Activated naive CD4-positive, alpha-beta T cell treated with anti-CD3 and anti-CD28 coated beads, Interleukin-2, amount 50 U/mL, for 16 hours (primary cell): ENCODE measurements at places on chromosomes 2 and 18.
A peak's percentile ranks its signal among the peaks of the same experiment; 100 is the strongest.

DNA sequence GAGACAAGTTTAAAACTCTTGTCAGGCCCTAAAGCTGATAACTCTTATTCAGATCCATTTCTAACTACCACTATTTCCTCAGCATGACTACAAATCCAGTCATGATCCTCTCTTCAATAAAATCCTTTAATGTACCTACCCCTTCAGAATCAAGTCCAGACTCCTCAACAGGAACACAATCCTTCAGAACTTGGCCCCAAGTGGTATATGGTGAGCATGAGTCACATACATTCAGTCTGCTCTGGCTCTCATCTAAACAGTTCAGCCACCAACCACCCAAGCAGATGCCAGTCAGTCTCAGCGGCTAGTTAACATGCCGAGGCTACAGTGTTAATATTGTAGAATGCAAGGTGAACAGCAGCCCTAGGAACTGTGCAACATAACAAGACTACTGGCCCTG lies 9.7 kb downstream of the LMAN2L start:
- DNase-seq, result no peak

DNA sequence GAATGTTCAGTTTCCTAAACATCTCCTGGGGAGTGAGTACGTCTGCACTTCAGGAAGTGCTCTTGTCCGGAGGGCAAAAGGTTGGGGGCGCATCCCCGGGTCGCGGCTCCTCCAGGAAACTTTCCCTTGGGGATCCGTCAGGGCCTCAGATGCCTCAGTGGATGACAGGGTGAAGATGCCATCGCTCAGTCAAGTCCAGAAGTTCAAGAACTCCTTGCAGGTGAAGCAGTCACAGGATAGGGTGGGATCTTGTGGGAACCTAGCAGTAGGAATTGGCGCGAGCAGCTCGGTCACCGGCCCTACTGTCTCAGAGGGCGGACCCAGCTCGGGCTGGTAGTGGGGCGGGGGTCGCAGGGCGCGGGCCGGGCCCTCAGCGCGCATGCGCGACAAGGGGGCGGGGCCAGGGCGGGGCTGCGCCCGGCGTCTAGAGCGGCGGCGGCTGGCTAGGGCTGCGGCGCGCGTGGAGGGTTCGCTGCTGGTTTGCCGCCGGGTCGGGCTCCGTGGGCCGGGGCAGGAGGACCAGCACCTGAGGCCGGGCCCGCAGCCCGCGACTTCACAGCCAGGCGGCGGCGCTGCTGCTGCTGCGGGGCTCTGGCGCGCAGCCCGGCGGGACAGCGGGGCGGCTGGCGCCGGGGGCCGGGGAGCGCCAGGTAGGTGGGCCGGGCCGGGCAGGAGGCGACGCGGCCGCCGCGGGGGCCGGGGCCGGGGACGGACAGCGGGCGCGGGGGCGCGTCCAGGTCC lies at the start of gene INPP4A:
Gene INPP4A, plus strand, starts transcription at position 423 of the 741 bp plus-strand sequence. CDS start 75,191 bp downstream, outside the sequence.
- peak; percentile 83 for DNase-seq

GRCh38 chr18:34117319-34117718 lies 107.4 kb downstream of the NOL4 start:
- no peak for DNase-seq

- no peak for DNase-seq
Observed at GRCh38 chr2:137255990-137256389, 490.6 kb downstream of the THSD7B start.

- no peak for DNase-seq
Observed at GRCh38 chr18:48866028-48866733, 84.6 kb downstream of the SMAD7 start.

DNA sequence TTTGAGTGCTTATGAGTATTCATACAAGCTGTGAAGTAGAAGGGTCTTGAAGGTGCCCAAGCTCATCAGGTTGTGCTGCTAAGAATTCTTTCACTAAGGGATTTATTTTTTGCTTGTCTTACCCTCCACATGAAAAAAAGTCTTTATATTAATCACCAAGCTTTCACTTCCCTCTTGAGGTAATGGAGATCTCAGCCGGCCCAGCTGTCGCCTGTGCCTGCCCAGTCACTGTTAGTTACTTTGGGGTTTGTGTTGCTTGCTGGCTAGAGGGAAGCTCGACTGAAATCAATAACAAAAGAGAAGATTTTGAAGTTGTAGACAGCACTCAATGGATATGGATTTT lies 21.9 kb downstream of the MC2R start:
- no peak for DNase-seq

DNA sequence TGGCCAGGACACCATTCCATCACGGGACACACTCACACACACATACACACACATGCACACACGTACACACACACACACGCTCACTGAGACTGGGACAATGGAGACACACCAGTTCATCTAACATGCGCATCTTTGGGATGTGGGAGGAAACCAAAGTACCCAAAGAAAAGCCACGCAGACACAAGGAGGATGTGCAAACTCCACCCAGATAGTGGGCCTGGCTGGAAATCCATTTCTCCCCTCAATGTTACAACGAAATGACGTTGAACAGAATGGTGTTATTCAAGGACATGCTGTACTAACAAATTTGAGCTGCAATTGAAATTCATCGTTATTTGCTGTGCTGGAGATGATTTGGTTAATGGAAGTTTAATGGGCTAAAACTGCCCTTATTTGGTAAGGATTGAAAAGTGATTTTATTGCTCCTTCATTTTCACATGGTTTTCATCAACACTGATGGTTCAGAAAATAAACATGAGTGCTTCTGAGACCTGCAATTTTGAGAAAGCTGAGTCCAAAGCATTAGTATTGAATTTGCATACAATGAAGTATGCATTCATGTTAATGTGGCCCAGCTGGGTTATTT lies 110.0 kb downstream of the KCNE4 start:
- no peak for DNase-seq

GRCh38 chr2:174678395-174678794 lies 80.8 kb upstream of the WIPF1 start:
- DNase-seq, result no peak

DNA sequence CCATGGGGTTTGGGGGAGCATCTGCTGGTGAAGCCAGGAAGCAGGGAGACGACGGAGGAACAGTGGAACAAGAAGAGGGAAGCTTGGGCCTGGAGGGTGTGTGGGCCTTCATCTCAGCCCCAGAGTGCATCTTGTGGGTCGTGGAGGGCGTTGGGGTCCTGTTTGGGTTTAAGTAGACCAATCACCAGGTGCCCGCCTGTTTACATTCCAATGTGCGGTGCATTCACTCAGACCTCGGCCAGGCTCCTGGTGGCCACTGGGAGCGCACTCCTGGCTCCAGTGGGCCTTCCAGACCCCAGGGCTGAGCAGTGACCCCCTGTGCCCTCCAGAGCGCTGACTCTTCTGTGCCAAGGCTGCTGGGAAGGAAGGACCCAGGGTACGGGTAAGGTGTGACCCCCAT lies 293.7 kb downstream of the NDUFA10 start:
- DNase-seq, result no peak

DNA sequence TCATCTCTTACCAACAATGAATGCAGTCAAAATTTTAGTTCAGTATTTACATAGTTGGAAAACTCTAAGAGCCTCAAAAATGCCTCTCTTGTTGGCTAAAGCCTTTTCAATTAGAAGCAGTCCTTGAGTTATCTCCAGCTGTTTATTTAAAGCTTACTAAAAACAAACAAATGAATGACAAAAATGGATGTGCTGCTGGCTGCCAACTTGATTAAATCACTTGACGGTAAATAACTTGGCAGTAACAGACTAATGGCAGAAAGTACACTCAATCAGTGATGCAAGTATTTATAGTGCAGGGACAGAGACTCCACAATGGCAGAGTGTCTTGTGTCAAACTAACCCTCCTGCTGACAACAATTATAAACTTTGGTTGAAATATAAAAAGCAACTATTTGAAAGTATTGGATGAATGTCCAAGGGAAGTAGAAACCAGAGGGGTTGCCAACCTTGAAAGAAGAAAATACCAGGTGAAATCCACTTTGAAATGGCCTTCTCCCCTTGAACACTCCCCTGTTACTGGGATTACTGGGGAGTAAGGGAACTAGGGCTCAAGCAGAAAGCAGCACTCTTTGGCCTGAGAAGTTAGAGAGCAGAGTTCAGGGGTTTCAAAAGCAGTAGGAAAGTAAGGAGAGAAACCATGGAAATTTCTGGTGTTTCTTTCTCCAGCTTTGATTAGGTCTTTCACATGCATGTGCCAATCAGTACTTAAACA lies 245.2 kb upstream of the SPHKAP start:
- DNase-seq, result no peak

DNA sequence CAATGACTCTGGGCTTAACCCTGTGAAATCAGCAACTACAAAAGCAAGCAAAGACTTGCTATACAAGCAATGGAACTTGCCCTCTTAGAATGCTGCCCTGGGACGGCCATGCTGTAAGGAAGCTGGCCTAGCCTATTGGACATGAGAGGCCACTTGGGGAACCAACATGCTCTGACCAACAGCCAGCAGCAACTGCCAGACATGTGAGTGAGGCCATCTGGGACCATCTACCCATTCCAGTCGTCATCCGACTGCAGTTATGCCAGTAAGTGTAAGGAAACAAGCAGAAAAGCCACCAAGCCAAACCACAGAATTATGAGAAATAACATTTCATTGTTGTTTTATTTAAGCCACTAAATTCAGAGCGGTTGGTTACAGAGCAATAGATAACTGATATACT lies 40.9 kb downstream of the CLASP1 start:
- DNase-seq, result no peak

- no peak for DNase-seq
Observed at GRCh38 chr2:120014226-120014980, 1.5 kb downstream of the EPB41L5 start.

DNA sequence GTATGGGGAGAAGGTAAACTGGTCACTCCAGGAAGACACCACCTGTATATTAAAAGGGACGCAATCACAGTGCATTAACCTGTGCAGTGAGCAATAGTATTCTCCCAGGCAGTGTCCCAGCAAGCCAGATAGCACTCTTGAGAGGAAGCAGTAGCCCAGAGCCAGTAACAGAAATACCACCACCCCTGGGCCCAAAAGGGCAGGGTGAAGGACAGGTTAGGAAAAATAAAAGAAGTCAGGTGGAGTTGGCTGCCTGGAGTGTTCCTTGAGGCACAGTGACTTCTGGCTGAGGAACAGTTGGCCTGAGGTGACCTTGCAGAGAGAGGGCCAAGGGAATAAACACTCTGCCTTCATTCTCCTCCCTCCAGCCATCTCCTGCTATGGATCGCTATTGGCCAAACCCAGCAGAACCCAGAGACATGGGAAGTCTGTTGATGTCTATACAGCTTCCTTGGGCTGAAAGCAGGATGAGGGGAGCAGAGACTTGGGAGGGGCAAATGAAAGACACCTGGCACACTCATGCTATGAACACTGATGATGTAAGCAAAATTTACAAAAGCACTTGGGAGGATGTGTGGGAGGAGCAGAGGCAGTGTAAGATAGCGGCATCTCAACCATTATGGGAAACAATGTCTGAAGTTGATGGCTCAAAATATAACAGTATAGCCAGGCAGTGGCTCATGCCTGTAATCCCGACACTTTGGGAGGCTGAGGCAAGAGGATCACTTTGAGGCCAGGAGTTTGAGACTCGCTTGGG lies 7.5 kb downstream of the C18orf32 start:
- no peak for DNase-seq

DNA sequence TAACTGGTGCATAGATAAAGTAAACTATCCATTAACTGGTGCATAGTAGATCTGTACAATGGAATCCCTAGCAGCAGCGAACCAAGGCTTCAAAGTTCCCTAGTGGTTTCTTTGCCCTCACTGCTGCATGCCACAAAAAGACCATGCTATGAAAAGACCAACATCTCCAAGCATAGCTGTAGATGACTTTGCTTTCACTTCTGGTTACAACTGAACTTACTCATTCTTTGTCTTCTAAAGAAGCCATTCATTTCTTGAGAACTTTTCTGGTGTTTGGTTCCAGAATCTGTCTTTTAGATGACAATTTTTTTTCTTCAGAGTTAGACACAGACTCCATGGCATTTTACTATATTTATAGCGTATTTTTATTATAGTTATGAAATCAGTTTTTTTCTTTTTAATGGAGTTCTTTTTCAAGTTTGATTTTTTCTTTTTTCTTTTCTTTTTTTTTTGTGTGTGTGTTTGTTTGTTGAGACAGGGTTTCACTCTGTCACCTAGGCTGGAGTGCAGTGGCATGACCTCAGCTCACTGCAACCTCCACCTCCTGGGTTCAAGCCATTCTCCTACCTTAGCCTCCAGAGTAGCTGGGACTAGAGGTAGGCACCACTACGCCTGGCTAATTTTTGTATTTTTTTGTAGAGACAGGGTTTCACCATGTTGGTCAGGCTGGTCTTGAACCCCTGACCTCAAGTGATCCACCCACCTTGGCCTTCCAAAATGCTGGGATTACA lies 63.6 kb downstream of the SLC35F5 start:
- peak; percentile 29 for DNase-seq

DNA sequence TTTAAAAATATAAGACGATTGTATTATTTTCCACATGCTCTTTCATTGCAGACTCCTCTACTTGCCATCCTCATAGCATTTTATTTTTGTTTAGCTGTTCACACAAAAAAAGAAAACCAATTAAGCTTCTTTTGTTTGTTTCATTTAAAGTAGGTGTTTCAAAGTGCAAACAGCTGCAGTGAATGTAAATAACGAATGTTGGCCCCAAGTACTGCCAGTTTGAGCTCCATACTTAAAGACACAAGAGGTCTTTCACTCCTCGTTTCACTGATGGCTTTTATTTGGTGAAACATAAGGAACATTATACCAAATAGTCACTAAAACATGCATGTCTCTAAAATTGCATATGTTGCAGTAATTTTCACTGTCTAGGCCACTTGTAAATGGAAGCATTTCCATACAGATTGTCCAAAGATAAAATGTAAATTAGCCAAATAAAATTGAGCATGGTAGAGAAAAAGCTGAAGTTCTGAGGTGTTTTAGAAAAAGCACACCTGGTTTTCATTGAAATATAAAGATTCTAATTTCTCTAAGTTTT lies 253.4 kb downstream of the TMX3 start:
- DNase-seq, result no peak

DNA sequence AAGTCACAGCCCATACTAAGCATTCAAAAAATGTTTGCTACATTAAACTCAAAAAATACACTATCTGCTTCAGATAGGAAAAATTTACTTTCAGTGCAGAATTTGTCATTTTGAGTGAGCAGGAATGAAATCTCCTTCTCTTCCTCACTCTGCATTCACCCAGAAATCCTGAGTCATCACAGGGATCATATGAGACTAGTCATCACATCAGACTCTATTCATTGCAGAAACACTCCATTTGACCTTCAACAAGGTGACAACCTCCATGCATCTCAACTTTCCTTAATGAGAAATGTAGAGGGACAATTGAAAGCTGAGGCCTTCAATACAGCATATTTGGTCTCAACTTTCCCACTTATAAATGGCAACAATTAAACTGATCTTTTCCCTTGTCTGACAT lies 130.4 kb upstream of the CYP26B1 start:
- DNase-seq, result no peak

DNA sequence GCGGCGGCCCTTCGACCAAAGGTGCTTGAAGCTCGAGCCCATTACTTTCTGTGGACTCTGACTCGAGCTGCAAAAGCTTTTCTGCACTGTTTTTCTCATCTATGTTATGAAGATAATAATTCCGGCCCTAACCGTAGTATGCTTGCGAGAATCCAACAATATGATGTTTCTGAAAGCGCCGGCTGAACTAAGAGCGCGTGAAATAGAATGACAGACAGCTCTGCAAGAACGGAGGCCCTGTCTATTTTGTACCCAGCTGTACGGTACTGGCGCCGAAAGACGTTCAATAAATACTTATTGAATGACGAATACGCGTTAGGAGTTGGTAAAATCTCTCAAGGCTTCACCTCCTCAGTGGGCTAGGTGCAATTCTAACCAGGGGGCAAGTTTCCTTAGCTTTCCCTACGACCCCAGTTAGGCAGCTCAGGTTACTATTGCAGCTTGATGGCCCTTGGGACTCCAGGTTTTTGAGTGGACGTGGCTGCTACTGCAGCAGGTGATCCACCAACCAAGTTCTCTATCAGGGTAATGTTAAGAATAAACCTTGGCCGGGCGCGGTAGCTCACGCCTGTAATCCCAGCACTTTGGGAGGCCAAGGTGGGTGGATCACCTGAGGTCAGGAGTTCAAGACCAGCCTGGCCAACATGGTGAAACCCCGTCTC lies 570 bp downstream of the SCRN3 start:
- no peak for DNase-seq
